Lower leg skin (tissue), 4 donors: ENCODE measurements at places on chromosomes 7 and 10.
A peak's percentile ranks its signal among the peaks of the same experiment; 100 is the strongest.

DNA sequence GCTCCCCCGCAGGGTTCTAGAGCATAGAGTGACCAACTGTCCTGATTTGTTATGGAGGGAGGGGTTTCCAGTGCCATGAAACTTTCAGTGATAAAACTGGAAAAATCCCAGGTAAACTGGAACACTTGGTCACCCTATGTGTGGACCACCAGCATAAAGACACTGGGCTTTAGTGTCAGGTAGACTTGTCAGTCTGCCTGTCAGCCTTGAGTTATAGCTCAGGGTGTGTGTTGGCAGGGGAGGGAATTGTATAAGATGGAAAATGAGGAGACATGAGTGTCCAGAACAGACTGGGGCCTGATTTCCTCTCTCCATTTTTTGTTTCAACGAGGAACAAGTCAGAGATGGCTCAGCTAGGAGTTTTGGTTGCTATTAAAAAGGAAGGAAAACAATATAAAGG lies 10.2 kb upstream of the EFCAB10 start:
- no peak for DNase-seq

DNA sequence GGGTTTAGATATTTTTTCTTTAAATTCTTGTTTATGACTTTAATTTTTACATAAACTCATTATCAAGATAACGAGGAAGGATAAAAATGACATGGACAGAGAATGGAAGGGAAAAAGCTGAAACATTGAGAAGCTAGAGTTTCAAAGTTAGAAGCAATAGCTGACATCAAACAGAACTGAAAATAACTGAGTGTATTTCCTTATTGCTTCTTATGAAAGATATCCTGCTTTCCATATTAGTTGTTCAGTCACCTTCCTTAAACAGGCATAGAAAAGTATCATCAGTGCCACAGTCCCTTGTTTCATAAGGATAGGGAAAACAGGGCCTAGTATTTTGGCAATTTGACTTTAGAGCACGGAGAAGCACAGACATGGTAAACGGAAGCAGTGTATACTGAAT lies 460.5 kb upstream of the GHITM start:
- no peak for DNase-seq

GRCh38 chr7:120729245-120729644 lies 128.7 kb downstream of the TSPAN12 start:
- no peak for DNase-seq

DNA sequence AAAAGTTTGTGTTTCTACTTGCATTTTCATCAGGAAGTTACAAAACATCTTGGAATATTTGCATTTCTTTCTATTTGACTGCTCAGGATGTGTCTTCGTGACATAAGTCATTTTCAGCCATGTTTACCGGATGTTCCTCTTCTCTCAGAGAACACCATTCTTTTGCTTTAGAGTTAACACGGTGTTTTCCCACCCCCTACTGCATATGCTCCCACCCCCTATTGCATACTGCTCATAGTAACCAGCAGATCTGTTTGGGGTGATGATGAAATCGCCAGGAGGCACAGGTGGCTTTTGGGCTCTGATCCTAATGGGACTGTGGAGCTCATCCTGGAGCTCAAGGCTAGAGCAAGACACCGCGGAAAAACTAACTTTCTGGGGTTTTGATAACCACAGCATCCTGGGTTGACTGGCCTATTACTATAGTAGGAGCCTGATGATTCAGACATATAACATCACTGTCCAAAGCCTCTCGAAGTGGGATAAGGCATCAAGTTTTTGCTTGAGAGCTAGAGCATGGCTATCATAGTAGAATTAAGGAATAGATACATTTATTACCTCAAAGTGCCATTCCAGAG lies 65.1 kb upstream of the BET1 start:
- DNase-seq, result no peak

- DNase-seq, result no peak
Measured at GRCh38 chr10:86402283-86402941, 35.8 kb upstream of the GRID1 start.

GRCh38 chr10:67288688-67289410 lies 363.0 kb downstream of the LRRTM3 start:
- no peak for DNase-seq

DNA sequence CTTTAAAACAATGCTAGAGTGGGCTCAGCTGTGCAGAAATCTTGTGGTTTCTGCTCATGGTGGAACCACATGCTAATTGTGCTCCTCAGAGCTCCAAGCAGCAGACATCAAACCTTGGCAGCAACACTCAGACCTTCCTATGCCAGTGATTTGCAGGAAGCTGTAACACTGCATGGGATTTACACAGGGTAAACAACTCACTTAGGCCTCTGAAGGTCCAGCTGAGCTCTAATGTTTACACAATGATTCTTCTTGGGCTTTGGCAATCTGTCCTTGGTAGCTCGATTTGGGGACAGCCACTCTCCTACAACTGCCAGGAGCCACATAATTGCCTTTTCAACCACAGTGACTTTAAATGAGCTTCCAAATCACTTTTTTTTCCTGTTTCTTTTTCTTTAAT lies 97.7 kb upstream of the PDLIM1 start:
- DNase-seq, result peak; percentile 52

- no peak for DNase-seq
Measured at GRCh38 chr7:80597875-80598274, 40.6 kb upstream of the CD36 start.

DNA sequence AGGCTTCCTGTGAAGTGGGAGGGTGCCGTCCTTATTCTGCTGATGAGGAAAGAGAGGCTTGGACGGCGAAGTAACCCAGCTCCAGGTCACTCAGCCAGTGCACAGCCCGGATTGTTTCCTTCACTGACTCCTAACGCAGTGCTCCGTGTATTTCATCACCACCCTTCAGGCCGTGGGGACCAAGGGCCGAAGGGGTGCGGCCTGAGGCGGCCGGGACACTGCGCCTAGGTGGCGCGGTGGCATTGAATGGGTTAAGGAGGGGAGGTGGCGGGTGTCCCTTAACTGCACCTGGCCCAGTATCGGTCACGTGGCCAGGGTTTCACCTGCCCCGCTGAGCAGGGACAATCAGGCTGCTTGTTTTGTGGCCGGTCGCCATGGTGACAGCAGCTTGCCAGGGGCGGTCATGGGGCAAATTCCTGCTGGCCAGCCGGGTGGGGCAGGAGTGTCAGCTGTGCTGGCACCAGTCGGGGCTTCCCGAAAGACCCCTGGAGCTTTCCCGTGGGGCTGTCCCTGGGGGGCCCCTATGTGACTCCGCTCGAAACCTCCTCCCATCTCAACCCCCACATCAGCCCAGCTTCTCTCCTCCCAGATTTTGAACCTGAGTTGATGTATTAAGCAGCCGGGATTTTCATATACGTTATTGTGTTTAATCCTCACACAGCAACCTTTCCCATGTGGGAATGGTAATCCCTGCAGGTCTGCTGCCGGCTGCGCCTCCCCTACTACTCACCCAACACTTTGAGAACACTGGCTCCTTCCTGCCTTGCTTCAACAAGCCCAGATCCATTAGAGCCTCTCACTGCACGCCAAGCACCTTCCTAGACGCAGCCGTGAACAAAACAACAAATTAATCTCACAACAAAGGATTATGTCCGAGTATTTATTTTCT lies 4.4 kb upstream of the ABHD11 start:
- DNase-seq, result peak; percentile 92

GRCh38 chr10:31617757-31618156 lies 298.7 kb downstream of the ZEB1 start:
- no peak for DNase-seq

- DNase-seq, result peak; percentile 86
Measured at GRCh38 chr10:102461187-102462054, 10.1 kb upstream of the C10orf95 start.

GRCh38 chr7:122902751-122903495 lies 16.7 kb upstream of the CADPS2 start:
- no peak for DNase-seq

- DNase-seq, result no peak
Measured at GRCh38 chr10:98039690-98040381, 9.4 kb upstream of the CRTAC1 start.

- no peak for DNase-seq
Measured at GRCh38 chr7:102416406-102416805, 17.0 kb upstream of the ORAI2 start.

GRCh38 chr10:70932392-70933196 lies 44.2 kb upstream of the PCBD1 start:
- DNase-seq, result no peak

GRCh38 chr7:126079581-126079980 lies 1150.0 kb upstream of the POT1 start:
- DNase-seq, result no peak

- no peak for DNase-seq
Measured at GRCh38 chr10:123945325-123945920, 53.8 kb upstream of the CPXM2 start.

GRCh38 chr10:66362522-66362921 lies 563.3 kb upstream of the LRRTM3 start:
- no peak for DNase-seq

DNA sequence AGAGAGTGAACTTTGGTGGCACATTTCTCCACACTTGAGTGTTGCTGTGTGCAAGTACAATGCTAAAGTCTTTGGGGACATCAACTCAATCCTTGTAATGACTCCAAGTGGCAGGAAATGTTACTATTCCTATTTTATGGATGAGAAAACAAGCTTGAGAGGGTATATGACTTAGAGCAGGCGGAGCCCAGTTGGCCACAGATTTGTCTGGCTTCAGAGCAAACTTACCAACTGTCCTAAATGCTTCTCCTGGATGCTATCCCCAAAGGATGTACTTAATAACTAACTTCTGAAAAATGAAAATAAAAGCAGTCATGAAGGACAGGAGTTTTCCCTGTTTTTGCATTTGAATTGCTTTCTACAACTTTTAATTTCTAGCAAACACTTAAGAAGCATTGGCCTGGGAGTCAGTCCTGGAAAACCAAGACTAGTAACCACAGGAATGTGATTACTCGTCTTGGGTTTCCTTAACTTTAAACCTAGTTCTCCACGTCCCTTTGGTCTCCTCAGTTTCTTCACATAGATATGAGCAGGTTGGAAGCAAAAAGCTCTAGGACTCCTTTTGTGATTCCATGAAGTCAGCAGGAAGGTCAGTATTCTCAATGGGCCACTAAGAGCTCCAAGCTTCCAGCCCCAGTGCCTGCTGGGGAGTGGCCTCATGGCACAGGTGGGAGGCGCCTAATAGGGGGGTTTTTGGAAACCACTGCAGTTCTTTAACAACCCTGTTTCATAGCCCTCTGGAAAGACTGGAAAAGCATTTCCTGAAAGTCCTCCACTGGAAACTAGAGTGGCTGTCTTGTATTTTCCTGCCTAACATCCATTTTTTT lies 140.8 kb downstream of the GLCCI1 start:
- no peak for DNase-seq

- no peak for DNase-seq
Measured at GRCh38 chr10:84608126-84608525, 279.7 kb downstream of the CCSER2 start.

- no peak for DNase-seq
Measured at GRCh38 chr10:111222961-111223360, 146.1 kb downstream of the ADRA2A start.

DNA sequence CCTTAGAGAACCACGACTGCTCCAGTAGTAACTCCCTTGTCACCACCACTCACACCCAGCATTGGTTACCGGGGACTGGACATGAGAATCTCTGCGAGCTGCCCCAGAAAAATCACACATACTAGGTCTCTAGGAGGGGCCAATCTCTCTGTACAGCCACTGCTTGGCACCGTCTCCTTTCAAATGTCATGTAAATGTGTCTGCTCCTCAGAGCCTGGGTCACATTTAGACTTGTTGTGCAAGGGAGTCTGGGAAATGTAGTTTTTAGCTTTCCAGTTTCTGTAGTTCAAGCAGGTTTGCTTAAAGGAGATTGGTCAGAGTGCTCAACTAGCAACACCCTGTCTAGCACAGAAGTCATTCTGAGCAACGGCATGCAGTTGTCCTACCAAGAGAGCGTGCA lies 60.0 kb downstream of the CHN2 start:
- no peak for DNase-seq

GRCh38 chr7:87330316-87330715 lies 15.1 kb upstream of the CROT start:
- DNase-seq, result no peak

DNA sequence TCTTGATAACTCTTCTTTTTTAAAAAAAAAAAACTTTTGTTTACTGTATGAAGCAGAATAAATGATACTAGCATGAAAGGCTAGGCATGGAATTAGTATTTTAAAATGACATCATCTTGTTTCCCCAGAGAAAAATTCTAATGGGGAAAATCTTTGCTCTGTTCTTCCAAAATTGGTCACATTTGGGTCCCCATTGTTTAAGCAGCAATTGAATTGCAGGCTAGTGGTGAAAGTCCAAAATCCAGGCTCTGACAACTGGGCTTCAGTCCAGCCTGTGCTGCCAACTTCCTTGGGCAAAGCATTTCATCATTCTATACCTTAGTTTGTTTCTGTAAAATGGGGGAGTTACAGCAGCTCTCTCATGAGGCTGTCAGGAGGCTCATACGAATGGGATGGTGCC lies 726.4 kb downstream of the KCNMA1 start:
- no peak for DNase-seq

GRCh38 chr10:63843107-63843506 lies 321.9 kb downstream of the REEP3 start:
- no peak for DNase-seq

- no peak for DNase-seq
Measured at GRCh38 chr7:49805371-49806007, 32.1 kb downstream of the VWC2 start.

GRCh38 chr10:11177926-11178471 lies 160.3 kb downstream of the CELF2 start:
- DNase-seq, result no peak

GRCh38 chr7:40551685-40552576 lies 417.1 kb downstream of the SUGCT start:
- no peak for DNase-seq

DNA sequence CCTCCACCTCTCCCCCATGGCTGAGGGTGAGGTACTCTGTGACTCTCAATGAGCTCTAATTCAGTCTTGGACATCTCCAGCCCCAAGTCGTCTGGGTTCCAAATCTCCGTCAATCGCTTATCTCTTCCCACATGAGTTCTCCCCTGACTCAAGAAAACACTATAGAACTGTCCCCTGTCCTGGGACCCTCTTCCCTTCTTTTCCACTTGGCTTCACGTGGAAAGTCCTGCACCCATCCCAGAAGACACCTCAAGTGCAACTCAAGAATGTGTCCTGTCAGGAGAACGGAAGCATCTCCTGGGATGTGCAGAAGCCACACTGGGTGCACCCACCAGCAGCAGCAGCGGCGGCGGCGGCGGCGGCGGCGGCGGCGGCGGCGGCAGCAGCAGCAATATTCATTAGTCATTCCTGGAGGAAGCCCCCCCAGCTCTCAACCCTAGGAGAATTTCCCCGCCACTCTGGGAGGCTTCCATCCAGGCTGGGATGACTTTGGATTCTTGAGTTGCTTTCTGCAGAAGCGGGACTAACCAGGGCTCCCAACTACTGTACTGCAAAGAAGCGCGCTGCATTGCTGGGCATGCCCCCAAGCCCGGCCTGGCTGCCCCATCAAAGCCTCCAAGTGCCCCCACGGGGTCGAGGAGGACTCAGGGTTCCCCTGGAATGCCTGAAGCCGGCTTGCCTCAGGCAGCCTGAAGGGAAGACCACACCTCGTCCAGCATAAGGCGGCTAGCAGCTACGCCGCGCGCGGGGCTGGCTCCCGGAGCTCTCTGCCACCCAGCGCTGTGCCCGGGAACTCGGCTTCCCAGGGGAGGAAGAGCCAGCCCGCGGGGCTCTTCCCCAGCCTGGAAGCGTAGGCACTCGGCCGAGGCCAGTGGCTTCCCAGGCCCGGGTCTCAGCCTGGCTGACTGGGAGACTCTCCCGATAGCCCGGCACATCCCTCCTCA lies 1.0 kb downstream of the CRTAC1 start:
- DNase-seq, result no peak
